Activated CD8-positive, alpha-beta T cell treated with anti-CD3 and anti-CD28 coated beads for 36 hours (primary cell): ENCODE measurements at places on chromosomes 2 and 18. TPM values are rescaled to one million over a fixed set of nuclear protein-coding genes. Genes with fewer than 3 reads are reported as not detected.

GRCh38 chr18:42588786-42589185 lies 526.7 kb downstream of the RIT2 start:
- no peak for DNase-seq
- H3K36me3 ChIP-seq, result no peaks in the 10 kb centered on the region
- no peak overlapping the region for H3K4me3 ChIP-seq
- H3K27ac ChIP-seq, result no peak overlapping the region

DNA sequence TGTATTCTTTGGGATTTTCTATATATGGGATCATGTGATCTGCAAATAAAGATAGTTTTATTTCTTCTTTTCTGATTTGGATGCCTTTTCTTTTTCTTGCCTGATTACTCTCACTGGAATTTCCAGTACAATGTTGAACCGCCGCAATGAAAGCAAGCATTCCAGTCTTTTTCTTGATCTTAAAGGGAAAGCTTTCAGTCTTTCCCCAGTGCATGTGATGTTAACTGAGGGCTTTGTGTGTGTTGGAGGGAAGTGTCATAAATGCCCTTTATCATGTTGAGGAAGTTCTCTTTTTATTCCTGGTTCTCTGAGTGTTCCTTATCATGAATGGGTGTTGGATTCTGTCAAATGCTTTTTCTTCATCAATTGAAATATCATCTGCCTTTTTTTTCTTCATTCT lies 16.9 kb upstream of the CYBRD1 start:
- H3K27me3 ChIP-seq, result no peaks in the 10 kb centered on the region
- H3K4me1 ChIP-seq, result peaks cover 4% of the 10 kb centered on the region
- no peak for DNase-seq

DSC3 gene
- total RNA-seq, result not detected

DNA sequence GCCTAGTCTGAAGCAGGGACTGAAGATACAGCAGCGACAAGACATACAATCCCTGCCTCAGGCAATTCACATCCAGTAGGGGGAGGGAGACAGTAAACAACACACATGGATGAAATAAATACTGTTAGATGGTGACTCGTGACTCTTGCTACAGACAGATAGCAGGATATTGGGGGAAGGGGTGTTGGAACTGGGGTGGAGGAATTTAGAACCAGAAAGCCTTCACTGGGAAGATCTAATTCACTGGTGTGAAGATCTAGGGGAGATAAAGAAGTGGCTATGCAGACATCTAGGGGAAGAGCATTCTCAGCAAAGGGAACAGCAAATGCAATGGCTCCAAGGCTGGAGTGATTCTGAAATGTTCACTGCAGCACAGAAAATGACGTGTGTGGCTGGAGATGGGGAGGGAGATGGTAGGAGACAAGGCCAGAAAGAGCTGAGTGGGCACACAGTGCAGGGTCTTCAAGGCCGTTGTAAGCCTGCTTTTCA lies 52.6 kb upstream of the TMEM163 start:
- H3K4me1 ChIP-seq, result peaks cover 5% of the 10 kb centered on the region
- no peak for DNase-seq
- H3K27me3 ChIP-seq, result no peaks in the 10 kb centered on the region
- H3K27ac ChIP-seq, result no peak overlapping the region

HOXD8 gene
- not detected for total RNA-seq

LYG1 gene
- 0.54 TPM for total RNA-seq
